Forelimb muscle (tissue), 1 donor: ENCODE measurements at places on chromosomes 12 and 14.

DNA sequence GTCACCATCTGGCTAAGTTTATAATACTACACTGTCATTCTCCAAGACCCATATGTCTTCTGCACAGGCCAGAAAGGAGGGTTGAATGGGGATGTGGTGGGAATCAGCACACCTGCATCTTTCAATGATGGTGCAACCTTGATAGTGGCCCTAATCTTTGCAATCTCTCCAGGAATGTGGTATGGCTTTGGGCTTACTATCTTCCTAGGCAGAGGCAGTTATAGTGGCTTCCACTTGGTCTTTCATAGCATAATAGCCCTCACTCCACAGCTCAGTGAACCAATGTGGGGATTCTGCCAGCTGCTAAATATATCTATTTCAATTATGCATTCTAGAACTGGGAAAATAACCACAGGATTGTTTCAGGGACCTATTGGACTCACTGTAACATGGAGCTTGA is 61.8 kb upstream of the ATP2B1 start:
- DNase-seq = no peak

DNA sequence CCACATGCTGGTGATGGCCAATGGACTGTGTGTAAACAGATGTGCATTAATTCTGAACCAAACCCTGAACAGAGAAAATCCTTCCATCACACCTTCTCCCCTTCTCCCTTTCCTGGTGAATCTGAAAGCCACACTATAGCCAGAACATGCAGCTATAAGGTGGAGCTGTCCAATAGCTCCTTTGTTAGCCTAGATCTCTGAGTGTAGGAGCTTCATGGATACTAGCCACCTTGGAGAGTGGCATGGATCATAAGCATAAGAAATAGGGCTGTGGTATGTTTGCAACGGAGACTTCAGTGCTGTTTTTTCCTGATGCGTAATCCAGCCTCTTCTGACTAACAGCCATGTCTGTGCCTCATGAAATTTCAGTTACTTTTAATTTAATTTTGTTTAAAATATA is 364.5 kb downstream of the BTG1 start:
- no peak for DNase-seq

DNA sequence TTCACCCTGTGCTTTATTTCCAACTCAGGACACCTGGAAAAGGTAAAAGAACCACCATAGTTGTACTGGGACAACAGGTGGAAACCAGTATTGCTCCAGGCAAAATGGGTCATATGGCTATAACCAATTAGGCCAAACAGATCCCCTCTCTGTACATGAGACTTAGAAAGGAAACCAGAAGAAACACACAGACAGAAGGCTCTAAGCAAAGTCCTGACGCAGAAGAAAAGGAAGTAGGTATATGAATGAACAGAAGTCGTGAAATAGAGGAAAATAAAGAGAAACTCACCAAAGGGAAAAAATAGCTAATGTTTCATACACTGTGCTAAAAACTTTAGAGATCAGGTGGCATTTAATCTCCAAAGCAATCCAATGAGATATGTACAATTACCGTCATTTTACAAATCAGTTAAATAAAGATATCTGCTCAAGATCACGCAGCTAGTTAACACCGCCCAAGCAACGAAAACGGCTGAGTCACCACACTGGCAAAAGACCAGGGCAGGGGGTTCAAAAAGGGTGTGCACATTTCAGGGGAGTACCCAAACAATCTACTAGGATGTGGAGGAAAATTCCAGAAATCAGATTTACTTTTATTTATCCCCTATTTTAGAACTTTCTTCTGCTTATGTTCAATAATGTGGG is 82.3 kb downstream of the ITPR2 start:
- no peak for DNase-seq

- DNase-seq = no peak
Measured at GRCh38 chr12:49624921-49625577, 1.7 kb downstream of the PRPF40B start.

DNA sequence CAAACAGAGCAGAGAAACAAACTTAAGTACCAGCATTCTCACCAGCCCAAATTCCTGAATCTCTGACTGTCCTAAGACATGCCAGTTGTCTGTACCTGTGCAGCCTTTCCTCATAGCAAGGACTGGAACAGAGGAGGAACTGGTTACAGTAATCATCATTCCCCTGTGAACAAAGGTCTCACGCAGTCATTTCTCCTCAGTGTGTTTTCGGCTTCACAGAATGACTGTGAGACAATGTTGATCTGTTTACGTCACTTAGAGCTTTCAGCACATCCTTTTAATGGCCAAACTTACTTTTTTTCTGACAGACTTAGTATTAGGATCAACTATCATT is 169.0 kb downstream of the FBXL14 start:
- no peak for DNase-seq

GRCh38 chr12:5390174-5390799 is 41.6 kb upstream of the NTF3 start:
- no peak for DNase-seq

DNA sequence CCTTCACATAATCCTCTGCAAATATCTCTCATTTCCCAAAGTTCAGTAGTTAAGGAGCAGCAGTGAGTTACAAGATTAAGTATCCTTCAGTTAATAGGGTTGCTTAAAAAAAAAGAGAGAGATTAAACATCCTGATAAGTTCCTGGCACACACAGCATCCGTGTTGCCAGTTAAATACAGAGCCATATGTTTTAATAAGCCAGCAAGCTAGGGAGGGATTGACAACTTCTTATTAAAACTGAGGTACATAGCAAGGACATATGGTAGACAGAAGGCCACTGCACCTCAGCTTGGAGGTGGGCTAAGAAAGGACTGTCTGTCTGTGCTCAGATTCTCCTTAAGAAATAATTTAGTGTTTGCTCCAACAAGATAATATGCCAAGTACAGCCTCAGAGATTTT is 9.6 kb upstream of the TMEM30B start:
- DNase-seq = no peak

DNA sequence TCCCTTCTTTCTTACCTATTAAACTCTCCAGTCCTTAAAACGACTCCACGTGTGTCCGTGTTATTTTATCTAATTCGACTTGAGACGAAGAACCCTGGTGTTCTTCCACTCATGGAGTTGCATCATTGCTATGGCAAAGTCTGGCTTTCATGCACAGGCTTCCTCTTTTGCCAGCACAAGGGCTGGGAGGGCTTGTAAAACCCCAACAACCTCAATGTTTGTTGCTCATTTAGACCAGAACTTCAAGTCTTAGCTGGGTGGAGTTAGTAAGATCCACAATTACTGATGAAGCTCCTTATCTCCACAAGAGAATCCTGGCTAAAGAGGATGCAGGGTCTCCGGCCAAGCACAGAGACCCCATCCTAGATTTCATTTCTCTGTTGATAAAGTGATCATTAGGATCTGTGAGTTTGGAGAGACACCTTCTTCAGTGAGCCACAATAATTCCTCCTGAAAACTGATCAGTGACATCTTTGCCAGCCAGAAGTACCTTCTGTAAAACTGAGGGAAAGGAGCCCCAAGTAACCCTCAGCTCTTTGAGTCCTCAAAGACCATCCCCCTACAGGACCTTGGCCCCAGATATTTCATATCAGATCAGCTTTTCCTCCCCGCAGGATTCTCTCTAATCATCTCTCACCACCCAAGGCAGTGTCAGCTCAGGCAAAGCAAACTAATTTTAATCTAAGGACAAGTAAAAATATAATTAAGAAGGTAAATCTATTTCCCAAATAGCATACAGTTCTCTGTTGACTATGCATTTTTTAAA is 514.6 kb downstream of the FUT8 start:
- no peak for DNase-seq

GRCh38 chr12:81757731-81758365 is 1.3 kb downstream of the PPFIA2 start:
- DNase-seq = no peak

GRCh38 chr12:132622437-132623071 is 4.0 kb downstream of the P2RX2 start:
- no peak for DNase-seq

GRCh38 chr12:4082809-4083403 is 190.7 kb upstream of the CCND2 start:
- DNase-seq = no peak

DNA sequence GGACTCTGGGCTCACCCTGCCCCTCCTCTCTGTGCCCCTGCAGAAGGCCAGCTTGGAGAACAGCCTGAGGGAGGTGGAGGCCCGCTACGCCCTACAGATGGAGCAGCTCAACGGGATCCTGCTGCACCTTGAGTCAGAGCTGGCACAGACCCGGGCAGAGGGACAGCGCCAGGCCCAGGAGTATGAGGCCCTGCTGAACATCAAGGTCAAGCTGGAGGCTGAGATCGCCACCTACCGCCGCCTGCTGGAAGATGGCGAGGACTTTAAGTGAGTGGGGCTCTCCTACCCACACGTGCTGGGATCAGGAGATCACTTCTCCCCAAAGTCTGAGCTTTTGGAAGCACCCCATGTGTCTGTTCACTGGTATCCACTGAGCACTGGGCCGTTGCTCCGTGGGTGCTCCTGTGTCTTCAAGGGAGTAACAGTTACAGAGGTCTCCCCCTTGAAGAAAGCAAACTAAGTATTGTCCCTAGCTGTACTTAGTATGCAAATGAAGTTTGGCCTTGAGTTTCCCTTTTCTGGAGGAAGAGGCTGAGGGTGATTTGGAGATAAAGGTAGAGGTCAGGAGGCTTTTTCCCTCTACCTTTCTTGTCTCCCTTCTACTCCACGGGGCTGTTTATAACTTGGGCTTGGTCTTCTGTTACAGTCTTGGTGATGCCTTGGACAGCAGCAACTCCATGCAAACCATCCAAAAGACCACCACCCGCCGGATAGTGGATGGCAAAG is 3.3 kb downstream of the KRT18 start:
- no peak for DNase-seq

GRCh38 chr12:91406920-91407341 is 224.3 kb upstream of the DCN start:
- DNase-seq = no peak

DNA sequence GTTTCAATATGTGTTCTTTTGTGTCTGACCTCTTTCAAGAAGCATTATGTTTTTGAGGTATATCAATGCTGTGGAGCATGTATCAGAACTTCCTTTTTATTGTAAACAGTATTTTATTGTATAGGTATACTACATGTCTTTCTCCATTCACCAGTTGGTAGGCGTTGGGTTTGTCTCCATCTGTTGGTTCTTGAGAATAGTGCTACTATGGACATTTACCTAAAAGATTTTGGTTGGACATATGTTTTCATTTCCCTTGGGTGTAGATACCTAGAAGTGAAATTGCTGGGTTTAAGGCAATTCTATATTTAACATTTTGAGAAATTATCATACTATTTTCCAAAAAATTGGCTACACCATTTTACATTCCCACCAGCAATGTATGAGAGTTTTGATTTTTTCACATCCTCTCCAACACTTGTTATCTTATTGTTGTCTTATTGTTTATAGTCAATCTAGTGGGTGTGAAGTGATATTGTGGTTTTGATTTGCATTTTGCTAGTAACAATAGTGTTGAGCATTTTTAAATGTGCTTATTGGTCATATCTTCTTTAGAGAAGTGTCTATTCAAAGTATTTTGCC is 409.2 kb downstream of the IPO8 start:
- no peak for DNase-seq
